Motor neuron (in vitro differentiated cells): ENCODE measurements at places on chromosomes 5 and 9. TPM values are rescaled to one million over a fixed set of nuclear protein-coding genes. Genes with fewer than 3 reads are reported as not detected.

Gene ANKRD18A
- 12.5 and 16.6 TPM in 2 replicates for total RNA-seq

Gene FABP6
- 1.5 and 1.8 TPM in 2 replicates for total RNA-seq

Gene INSL6
- 0.83 TPM in 1 of 2 replicates, not detected in the other for total RNA-seq

Gene PCA3
- 7.0 and 19.5 TPM in 2 replicates for total RNA-seq

Gene F2RL1
- total RNA-seq = 11.9 and 17.4 TPM in 2 replicates

DNA sequence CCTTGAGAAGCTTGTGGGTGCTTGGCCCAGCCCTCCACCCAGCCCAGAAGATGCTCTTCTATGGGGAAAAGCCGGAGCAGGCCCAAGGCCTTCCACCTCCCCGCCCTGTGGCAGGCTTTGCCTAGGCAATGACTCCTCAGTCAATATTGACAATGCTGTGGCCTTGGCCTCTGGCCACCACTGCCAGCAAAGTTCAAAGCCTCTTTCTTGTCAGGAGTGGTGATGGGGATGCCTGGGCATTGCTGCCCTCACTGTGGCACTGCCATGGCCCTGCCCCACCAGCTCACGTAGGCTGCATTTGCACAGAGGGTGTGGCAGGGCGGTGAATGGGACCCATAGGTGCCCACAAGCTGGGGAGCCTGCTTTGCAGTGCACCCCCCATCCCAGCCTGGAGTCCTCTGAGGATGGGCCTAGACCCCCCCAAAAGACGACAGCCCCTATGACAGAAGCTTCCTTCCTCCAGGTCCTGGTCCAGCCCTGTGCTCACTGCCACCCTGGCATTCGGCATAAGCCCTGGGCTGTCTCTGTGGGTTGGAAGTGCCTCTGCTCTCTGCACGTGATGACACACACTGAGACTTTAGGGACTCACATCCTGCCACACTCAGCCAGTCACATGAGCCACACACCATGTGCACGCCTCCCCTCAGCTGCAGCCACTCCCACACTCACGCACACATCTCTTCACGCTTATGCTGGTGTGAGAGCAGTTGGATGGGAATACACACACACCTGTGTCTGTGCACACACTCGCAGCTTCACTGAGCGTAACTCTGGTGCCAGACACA is 31.1 kb downstream of the MORN5 start:
- peak; percentile 80 for ATAC-seq

DNA sequence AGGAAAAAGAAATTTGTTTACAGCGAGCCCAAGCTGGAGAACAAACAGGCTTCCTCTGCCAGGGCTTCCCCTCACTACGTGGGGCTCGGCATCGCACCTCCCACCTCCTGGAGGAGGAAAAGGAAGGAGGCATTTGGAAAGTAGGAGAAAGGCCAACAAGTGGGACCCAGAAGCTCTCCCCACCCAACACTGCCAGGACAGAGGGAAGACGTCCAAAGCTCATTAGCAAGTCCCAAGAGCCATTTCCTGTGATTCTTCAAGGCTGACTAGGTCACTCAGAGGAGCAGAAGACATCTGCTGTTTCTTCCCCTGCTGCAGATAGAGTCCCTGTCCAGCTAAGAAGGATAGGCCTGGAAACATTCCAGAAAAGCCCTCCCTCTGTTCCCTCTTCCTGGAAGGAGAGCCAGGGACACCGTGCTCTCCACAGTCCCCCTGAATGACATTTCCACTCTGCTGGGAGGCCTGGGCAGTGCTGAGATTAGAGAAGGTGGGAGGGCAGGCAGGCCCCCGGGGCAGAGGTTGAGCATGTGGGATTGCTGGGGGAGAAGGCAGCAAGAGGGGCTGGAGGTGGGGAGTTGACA is 57.0 kb upstream of the NEURL1B start:
- no peak for ATAC-seq

DNA sequence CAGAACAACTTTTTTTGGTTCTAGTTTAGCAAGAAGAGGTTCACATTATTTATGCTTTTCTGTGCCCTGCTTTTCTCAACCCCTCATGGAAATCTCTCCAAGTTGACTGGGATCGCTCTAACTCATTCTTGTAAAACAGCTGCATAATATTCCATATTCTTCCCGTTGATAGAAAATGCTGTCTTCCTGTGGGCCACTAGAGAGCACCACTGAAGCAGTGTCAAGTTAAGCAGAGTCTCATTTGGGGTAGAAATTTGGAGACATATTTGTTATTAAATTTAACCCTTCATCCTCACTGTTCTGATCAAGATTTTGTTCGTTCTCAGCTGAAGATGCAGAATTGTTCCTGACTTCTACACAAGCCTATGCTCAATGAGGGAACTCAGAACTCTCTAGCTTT is 140.1 kb downstream of the CEMIP2 start:
- ATAC-seq = no peak

- ATAC-seq = no peak
These were observed 80.7 kb upstream of the MPDZ start for GRCh38 chr9:13360188-13360587.

GRCh38 chr5:39340506-39340905 is 23.8 kb downstream of the C9 start:
- no peak for ATAC-seq

DNA sequence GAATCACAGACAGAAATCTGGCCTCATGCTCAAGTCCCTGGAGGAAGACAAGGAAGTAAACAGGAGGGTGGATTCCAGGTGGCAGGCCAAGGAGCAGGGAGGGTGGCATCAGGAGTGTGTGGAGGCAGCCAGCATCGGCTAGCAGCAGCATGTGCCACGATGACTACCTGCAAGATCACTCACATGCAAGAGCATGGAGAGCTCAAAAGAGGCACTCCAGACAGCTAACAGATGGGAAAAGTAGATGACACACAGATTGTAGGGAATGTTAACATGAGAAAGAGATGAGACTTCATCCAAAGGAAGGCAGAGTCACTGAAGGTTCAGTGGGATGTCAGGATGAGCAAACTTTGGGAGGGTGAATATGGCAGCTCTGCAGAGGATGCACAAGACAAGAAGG is 104.3 kb downstream of the SEMA5A start:
- no peak for ATAC-seq

DNA sequence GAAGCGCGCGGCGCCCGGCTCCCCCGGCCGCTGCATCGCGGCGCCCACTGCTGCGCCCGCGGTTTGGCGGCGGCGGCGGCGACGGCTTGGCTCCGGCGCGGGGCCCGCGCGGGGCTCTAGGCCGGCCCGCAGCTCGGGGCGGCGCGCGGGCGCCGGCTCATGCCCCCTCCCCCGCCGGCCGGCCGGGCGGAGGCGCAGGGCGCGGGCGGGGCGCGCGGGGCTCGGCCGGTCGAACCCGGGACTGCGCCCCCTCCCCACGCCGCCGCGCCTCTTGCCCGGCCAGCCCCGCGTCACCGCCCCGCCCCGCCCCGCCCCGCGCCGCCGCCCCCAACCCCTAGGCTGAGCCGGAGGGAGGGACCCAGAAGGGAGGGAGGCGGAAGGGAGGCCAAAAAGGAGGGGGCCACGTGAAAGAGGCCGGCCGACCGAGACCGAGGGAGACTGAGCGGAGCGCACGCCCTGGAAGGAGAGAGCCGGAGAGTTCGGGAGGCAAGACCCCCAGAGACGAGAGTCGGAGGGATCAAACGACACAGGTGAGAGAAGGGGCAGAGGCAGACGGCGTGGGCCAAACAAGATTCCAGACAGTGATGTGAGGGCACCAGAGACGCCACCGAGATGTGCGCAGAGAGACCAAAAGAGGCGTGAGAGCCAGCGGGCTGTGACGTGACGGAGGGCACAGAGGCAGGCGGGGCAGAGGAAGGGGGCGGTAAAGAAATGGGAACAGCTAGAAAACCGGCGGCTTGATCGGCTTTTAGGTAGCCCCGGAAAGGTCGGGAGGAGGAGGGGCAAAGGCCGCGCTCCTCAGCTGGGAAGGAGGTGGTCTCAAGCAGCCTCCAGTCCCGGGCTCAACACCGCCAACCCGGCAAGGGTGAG is at the start of gene BARX1:
TSS of gene BARX1 (minus strand) at position 245 of the 870 bp plus-strand sequence. CDS start at position 36, 209 bp downstream.
- peak; percentile 78 for ATAC-seq

DNA sequence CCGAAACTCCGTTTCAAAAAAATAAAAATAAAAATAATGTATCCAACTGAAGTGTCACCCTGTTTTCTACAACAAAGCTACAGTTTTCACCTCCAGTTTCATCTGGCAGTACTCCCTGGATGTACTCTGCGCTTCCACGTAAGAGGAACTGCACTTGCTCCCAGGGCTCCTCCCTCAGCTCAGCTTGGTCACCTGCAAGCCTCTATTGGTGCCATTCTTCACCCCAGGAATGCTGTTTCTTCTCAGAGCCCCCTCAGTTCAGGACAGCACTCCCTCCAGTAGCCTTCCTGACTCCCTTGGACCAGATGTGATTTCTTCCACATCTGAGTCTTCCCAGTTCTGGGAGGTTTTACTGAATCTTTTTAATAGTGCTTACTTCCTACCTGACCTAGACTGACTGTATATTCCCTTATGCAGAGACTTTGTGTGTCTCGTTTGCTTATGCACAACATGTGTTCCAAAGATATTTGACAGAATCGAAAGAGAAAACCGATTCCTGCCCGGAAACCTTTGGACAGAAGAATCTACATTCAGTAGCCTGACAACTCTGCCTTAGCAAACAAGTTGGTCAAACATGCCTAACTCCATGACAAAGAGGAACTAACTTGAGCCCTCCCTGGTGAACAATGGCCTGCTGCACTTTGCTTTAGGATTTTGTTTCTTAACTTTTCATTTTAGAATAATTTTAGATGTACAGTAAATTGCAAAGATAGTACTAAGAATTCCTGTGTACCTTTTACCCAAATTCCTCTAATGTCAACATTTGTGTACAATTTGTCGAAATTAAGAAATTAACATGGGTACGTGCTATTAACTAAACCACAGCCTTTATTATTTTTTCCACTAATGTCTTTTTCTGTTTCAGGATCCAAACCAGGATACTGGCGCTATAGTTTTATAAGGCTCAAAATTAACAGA is 814 bp downstream of the CCDC125 start:
- ATAC-seq = no peak

DNA sequence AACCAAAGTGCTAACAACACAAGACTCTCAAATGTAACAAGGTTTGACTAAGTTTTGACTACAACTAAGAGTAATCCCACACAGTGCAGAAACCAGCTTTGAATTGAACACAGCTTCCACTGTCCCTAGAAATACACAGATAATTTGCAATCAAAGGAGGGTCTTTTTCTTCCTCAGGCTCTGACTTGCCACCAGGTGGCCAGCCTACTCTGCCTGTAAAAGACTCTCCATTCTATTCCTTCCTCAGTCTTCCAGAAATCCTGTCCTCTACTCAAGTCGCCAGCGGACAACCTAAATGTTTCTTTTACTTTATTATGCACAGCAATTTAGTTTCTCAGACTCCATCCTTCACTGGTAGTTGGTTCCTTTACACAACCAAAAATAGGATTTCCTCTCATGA is 32.2 kb upstream of the MCTP1 start:
- peak; percentile 25 for ATAC-seq

DNA sequence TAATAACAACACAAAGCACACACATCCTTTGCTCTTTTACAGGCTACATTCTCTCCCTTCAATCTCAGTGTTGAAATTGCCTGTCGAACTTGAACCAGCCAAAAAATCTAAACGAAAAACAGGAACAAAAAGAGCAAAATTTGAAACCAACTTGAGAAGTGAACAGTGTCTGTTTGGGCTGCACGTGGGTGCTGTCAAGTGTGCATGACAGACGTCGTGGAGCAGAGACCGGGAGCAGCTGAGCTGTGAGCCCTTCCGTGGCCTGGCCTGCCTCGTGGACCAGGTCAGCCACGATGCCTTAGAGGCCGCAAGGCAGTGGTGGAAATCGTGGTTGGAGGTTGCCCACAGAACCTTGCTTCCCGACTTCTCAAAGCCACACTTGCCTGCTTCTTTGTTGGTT is 34.8 kb upstream of the DENND1A start:
- no peak for ATAC-seq

DNA sequence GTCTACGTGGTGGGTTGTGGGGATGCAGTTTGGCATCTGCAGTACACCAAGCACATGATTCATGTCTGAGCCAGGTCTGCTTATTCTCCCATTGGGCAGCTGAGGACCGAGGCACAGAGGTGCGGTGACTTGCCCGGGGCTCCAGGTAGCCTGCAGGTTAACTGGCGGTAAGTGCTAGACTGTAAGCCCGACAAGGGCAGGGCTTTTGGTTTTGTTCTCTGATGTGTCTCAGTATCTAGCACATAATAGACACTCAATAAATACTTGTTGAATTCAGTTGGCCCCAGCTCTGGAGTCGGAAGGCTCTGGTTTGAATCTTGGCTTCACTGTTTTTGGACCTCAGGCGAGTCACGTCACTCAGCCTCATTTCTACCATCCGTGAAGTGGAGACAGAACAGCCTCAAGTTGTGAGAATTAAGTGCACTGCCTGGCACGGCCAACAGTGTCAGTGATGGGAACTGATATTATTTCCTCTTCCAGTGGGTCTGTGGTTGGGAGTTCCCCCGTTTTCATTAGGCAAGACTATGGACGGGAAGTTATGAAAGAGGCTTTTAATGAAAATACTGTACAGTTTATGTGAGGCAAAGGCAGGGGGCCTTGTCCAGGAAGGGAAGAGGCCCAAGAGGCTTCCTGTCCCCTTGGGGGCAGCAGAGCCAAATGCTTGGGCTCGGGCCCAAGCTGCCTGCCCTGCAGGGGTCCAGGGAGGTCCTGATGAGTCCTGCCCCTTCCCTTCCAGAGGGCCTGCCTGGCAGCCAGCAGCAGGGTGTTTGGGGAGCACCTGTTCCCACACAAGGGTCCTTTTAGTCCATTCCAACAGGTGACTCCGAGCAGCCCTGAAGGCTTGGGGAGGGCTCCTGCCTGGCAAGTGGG is 3.3 kb downstream of the PRELID1 start:
- ATAC-seq = no peak
